ENCODE measurements at places on chromosomes 6 and 20. TPM values are rescaled to one million over a fixed set of nuclear protein-coding genes. Genes with fewer than 3 reads are reported as not detected.

FBXL4 gene
- 9.7 TPM for polyA plus RNA-seq

OOEP gene
- 0.79 TPM for polyA plus RNA-seq

KCNB1 gene
- polyA plus RNA-seq, result not detected

COL19A1 gene
- 5.3 TPM for polyA plus RNA-seq

EMILIN3 gene
- not detected for polyA plus RNA-seq

CPNE5 gene
- 280 TPM for polyA plus RNA-seq

VGLL2 gene
- not detected for polyA plus RNA-seq

DOK5 gene
- polyA plus RNA-seq, result not detected

GHRH gene
- polyA plus RNA-seq, result not detected

PLEKHG1 gene
- 40.2 TPM for polyA plus RNA-seq

LST1 gene
- polyA plus RNA-seq, result 20.5 TPM

Measured in IgD-negative memory B cell (primary cell).